GM23338 (cell line): ENCODE measurements at places on chromosomes 7 and 10. TPM values are rescaled to one million over a fixed set of nuclear protein-coding genes. Genes with fewer than 3 reads are reported as not detected.

DNA sequence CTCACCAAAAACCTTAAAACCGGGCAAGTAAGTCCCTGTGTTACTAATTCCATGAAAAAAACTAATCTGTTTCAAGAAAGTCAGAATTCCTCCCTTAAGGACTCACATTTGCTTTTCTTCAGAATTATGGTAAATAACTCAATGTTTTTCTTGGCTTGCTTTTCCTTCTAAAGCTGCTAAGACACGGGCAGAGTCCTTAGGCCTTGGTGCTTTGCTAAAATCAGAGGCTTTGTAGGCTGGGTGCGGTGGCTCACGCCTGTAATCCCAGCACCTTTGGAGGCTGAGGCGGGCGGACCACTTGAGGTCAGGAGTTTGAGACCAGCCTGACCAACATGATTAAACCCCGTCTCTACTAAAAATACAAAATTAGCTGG is 32.0 kb downstream of the GNA12 start:
- no peak for DNase-seq

GRCh38 chr7:94436018-94436604 is 41.4 kb downstream of the COL1A2 start:
- DNase-seq = peak; percentile 91

- no peak for DNase-seq
Observed at GRCh38 chr10:86851328-86852207, 95.1 kb downstream of the BMPR1A start.

DNA sequence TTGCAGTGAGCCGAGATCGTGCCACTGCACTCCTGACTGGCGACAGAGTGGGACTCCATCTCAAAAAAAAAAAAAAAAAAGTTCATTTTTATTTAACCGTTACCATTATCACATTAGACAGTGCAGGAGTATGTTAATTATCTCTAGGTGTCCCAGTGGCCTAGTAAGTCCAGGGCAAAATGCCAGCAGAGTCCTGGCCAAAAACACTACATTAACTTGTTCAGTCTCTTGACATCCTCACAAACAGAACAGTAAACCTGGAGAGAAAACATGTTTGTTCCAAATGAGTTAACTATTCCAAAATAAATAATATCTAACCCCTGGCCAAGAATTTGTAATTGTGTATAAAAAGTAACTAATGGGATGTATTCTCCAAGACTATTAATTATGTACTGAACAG is 43.2 kb downstream of the PTPRZ1 start:
- DNase-seq = no peak

GRCh38 chr7:106047818-106048705 is 64.0 kb downstream of the SYPL1 start:
- no peak for DNase-seq

GRCh38 chr7:158249692-158250091 is 337.9 kb downstream of the PTPRN2 start:
- no peak for DNase-seq

- DNase-seq = no peak
Observed at GRCh38 chr7:116317907-116318306, 107.6 kb downstream of the TES start.

DNA sequence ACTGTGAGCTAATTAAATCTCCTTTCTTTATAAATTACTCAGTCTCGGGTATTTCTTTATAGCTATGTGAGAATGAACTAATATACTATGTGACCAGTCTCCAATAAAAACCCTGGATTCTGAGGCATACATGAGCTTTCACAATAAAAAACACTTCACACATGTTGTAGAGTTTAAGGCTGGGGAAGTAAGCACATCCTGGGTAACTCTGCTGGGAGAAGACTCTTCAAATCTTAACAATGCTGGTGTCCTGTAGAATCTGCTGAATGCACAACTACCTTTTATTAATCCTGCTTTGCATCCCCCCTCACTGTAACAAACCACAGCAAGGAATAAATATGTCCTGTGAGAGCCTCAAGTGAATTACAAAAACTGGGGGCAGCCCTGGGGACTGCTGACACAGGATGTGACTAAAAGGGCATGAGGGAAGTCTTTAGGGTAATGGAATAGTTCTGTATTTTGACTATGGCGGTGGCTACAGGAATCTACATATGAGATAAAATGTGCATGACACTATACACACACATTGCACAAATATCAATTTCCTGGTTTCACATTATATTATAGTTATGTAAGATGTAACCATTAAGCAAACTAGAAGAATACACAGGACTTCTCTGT is 45.1 kb upstream of the KCTD7 start:
- DNase-seq = no peak

GRCh38 chr7:159271781-159272180 is 127.1 kb upstream of the VIPR2 start:
- DNase-seq = no peak

DNA sequence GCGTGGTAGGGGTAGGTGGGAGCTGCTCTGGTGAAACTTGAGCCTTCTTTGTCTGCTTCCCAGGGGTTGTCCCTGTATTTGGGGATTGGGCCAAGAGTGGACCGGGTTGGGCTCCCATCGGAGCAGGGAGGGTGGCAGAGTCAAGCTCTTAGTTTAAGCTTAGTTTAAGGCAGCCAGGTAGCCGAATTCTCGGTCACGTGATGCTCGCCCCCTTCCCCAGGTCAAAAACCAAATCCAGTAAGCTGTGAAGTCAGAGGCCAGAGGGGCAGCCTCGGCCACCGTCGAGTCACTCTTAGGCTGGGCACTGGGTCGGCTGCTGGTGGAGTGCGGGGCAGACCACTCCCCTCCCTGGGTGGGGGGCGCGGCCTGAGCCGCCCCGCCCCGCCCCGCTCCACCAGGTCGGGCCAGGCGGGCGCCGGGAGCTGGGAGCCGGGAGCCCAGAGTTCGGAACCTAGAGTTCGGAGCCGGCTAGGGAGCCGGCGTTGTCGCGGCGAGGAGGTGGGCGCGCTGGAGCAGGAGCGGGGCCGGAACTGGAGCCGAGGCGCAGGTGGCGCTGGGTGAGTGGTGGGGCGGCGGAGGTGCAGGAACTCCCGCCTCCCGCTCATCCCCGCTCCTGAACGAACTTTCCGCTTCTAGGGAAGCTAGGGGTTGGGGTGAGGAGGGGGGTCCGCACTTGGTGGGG is 2.8 kb upstream of the LZTS2 start:
- DNase-seq = peak; percentile 86

DNA sequence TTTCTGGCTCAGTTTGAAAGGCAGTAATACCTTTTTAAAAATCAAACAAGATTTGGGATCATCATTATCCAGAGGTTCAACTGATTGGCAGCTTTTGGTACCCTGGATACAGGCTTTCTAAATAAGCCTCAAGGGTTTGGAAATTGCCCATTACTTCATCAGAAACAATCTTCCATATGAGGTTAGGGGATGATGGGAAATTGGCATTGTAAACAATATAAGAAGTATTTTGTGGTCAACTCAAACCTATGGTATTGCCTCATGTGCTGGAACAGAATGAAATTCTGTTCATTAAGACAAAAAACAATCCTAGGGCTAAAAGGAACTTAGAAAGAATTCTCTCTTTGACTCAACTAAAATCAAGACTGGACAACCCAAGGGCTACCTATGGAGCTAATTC is 92.6 kb upstream of the HECTD2 start:
- DNase-seq = no peak

GRCh38 chr10:36050763-36051499 is 408.8 kb upstream of the FZD8 start:
- no peak for DNase-seq

DNA sequence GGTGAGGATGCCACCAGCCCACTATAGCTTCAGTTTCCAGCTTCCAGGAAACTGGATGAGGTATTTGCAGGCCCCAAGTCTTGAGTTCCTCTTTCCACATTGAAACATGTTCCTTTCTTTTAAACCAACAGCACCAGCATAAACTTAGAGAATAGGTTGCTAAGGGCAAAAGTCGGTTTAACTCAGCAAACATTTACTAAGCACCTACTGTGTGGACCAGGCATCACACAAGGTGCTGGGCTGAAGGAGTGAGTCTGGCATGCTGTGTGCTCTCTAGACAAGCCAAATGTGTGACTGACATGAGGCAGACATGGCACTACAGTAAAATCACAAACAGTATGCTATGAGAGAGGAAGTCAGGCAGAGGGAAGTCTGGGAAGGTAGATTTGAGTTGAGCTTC is 11.0 kb upstream of the RASSF4 start:
- DNase-seq = no peak

DNA sequence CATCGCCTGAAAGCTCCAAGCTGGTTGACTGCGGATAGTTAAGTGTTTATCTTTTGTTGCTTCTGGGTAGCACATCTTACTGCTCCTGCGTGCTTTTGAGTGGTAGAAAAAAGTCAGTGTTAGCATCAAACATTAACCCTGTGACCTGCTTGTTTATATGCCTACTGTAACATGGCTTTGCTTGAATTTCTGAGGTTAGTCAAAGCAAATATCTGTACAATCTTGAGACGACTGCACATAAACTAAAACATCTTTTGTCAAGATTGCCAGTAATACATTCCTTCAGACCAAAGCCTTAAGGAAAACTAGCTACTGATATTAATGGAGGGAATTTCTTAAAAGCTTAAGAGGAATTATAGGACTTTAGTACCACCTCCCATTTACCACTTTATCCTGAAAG is 163.7 kb downstream of the BAMBI start:
- no peak for DNase-seq

GRCh38 chr10:75592791-75593643 is 161.6 kb downstream of the LRMDA start:
- DNase-seq = no peak

GRCh38 chr7:112668561-112668960 is 121.6 kb downstream of the TMEM168 start:
- DNase-seq = no peak

- DNase-seq = no peak
Observed at GRCh38 chr10:30583778-30584415, 45.7 kb downstream of the LYZL2 start.

- DNase-seq = no peak
Observed at GRCh38 chr10:48364659-48365405, 58.4 kb downstream of the MAPK8 start.

MBL2 gene
- total RNA-seq = not detected in 2 replicates

RTKN2 gene
- 23.6 and 25.4 TPM in 2 replicates for total RNA-seq

STEAP1 gene
- 14.7 and 17.1 TPM in 2 replicates for total RNA-seq

FRAT1 gene
- total RNA-seq = 6.1 and 8.5 TPM in 2 replicates

CABCOCO1 gene
- total RNA-seq = not detected in 2 replicates

UCMA gene
- total RNA-seq = 8.6 and 12.7 TPM in 2 replicates

SRRT gene
- total RNA-seq = 98.3 and 113 TPM in 2 replicates

CHPF2 gene
- total RNA-seq = 24.9 and 26.1 TPM in 2 replicates

CYP3A5 gene
- not detected in 2 replicates for total RNA-seq
